T-helper 9 cell (primary cell): ENCODE measurements at places on chromosomes 2 and 18.

GRCh38 chr2:183037553-183038340 is 510 bp downstream of the NCKAP1 start:
- DNase-seq = peak; percentile 27

DNA sequence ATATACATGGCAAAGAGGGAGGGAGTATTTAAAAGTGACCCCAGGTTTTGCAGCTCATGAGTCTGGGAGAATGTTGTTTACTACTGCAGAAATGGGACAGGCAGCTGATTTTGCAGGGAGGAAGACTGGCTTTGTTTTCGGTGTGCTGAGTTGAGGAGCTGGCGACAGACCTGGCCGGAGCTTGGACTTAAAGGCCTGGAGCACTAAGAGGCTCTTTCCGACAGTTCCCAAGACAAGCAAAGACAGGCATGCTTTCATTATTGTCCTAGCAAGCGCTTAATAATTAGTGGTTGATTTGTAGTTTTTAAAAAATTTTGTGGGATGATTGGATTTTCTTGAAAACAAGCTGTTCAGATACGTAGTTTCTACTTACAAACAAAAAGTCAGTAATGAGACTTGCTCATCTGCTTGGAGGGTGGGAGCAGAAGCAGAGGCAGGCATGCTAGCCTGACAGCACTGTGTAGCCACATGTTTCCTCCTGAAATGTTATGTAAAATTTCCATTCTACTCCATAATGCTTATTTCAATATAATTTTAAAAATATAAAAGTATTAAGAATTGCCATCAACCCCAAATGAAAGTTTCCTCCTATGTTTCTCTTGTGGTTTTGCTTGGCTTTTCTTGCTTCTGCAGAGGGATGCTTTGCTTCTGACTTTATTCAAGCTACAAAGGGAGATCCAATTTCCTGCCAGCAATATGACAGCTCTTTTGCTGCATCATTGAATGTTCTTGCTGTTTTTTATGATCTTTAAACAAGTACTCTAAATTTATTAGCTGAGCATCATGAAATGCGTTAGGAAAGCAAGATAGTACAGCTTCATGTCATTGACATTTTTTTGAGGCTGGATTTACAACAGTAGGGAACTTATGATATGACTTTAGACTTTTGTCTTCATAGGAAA is 75.8 kb downstream of the PHLPP1 start:
- DNase-seq = no peak

DNA sequence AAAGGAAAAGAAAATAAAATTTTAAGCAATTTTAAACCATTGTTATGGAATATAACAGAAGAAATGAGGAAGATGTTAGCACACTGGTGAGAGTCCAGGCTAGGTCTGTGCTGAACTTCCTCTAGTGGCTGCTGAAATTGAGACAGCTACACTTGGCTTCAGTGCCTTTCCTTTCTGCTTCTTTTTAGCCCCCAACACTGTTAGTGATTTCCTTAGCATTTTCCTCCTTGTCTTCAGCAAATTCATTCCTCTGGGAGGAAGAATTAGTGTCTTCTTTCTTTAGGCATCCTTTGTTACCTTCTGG is 47.6 kb downstream of the ITGAV start:
- no peak for DNase-seq

DNA sequence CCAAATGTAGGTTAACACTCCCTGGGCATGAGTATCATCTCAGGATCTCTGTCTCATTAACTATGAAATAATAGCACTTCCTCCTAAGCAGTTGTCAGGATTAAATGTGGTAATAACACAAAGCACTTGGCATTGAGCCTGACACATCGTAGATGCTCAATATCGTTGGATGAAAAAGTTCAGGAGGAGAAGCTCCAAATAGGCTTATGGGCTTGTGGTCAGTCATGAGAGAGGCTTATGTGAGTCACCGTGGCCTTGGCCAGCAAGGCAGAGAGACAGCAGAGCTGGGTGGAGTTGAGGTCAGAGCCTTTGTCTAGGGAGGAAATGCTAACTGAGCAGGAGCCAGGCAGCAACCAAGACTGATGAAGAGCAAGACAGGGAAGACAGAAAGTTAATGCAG is 68.3 kb upstream of the PPM1B start:
- DNase-seq = no peak

GRCh38 chr2:210768329-210768910 is 212.0 kb downstream of the CPS1 start:
- DNase-seq = no peak

- DNase-seq = no peak
Measured at GRCh38 chr2:120317916-120318315, 28.0 kb upstream of the INHBB start.

- DNase-seq = peak; percentile 14
Measured at GRCh38 chr18:79950515-79951341, 725 bp downstream of the SLC66A2 start.
